ENCODE measurements at places on chromosomes 5 and 9.

GRCh38 chr5:116595498-116595897 is 20.9 kb upstream of the SEMA6A start:
- DNase-seq = no peak

GRCh38 chr9:118209343-118209742 is 505.1 kb downstream of the TLR4 start:
- no peak for DNase-seq

GRCh38 chr5:149860801-149861322 is 83.7 kb downstream of the PDE6A start:
- DNase-seq = peak; percentile 31

- DNase-seq = no peak
These were observed 70.2 kb upstream of the TUT7 start for GRCh38 chr9:86424251-86424891.

GRCh38 chr5:137566780-137567179 is 67.7 kb upstream of the SPOCK1 start:
- no peak for DNase-seq

GRCh38 chr9:108547411-108548135 is 308.2 kb downstream of the ACTL7B start:
- no peak for DNase-seq

DNA sequence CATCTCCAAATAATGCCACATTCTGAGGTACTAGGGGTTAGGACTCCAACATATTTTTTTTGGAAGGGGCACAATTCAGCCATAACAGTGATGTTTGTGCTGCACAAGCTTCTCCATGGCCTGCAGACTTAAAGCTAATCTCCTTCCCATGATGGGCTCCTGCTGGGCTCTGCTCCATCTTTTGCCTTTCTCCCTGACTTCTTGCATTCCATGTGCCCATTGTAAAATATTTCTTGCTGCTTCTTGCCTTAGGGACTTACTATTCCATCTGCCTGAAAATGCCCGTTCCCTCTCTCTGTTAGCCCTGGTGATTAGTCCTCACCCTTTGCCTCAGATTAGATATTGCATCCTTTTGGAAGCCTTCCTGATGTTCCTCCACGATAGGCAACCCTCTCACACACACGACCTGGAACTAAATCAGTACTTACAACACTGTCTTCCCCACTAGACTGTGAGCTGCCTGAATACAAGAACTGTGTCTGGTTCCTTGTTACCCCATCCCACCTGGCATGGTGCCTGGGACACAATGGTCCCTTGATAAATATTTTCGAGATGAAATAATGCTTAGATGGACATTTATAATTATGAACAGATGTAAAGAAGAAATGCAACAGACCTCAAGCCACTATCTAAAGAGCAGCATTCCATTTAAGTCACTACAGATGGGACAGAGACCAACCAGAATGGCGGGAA is 33.5 kb downstream of the OR1J1 start:
- DNase-seq = peak; percentile 90

DNA sequence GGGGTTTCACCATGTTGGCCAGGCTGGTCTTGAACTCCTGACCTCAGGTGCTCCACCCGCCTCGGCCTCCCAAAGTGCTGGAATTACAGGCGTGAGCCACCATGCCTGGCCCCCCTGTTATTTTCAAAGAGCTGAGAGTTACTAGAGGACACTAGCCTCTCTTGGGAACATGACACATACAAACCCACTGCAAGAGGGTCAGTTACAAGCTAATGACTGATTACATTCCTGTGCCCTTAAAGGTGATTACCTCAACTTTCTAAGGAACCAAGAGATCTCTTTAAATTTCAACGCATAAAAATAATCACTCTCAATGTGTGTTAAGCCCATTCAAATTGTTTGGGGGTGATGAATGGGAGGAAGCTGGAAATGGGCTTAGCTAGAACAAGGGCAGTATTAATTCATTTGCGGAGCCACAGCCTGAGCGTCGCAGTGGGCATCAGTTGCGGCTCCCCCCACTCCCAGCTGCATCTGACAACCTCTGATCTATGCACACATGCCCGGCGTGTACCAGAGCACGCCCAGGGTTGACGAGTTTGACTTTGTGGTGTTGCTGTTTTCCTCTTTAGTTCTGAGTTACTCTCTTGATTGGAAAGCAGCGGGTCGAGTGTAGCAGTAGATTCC is 146.9 kb downstream of the GOLPH3 start:
- no peak for DNase-seq

DNA sequence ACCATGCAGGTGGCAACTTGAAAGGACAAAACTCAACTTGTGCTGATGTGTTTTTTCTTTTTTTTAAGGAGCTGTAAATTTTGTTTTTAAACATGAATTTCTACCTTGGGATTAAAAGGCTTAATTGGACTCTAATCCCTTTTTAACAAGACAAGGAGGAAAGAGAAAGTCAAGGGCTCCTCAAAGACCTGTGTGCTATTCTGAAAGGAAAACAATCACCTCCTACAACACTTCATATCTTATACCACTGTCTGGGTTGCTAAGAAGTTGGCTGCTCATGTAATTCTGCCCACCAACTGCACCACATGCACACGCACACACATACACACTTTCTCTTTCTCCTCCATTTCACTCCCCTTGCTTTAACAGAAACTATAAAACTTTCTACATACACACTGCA is 78.6 kb downstream of the SH3RF2 start:
- DNase-seq = no peak

DNA sequence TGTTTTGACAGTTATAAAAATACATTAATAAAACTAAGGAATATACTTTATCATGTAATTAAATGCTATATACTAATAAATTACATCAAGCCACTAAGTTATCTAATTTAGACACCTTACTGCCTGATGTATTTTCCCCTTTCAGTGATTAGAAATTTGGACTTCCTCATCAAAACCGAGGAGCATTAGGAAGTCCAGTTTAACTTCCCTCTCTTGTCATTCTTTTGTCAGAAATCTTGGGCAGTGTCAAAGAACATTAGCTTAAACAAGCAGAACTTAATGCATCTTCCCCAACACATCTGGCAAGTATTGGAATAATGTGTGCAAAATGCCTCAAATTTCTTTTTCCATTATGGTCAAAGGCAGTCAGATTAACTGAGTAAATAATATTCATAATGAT is 81.6 kb downstream of the PLPP1 start:
- DNase-seq = no peak

- DNase-seq = no peak
These were observed 325.6 kb downstream of the TRPM3 start for GRCh38 chr9:70795841-70796240.

GRCh38 chr5:52077941-52078815 is 694.9 kb downstream of the ISL1 start:
- DNase-seq = no peak

DNA sequence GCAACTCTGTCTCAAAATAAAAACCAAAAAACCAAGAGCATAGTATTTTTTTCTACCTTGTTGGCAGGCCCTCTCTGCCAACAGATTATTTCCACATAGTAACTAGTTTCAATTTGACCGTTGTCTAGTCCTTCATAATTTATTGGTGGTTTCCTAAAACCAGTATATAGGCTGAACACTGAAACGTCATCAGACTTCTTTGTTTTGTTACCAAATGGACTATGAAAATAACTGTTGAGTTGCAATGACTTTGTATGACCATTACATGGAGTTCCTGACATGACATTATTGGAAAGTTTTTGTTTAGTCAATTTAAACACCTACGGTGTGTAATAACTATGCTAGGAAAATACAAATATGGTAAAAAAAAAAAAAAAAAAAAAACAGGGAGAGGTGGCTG is 1.7 kb downstream of the AGGF1 start:
- DNase-seq = no peak

DNA sequence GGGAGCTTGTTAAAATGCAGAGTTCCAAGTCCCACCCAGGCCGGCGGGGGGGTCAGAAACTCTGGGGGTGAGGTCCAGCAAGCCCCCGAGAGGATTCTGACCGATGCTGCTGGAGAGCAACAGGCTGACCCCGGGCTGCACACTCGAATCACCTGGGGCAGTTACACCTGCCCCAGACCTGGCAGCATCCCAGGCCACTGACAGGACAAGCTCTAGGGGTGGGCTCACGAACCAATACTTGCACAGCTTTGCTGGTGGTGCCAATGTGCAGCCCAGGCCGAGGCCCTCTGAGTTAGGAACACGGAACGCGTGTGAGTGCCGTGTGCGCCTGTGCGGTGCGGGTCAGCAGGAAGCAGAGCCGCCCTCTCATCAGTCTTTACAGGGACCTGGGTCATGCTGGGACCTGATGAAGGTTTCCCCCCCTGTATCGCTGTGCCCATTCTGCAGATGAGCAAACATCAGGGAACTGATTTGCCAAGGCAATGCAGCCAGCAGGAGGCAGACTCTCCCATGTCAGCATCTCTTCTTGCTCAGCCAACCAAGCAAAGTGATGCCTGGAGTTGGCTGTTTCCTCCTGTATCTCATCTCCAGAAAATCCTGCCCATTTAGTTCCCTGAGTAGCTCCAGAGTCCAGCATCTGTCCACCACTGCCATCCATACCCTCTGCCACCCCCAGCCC is 16.3 kb downstream of the FAM163B start:
- DNase-seq = peak; percentile 23

DNA sequence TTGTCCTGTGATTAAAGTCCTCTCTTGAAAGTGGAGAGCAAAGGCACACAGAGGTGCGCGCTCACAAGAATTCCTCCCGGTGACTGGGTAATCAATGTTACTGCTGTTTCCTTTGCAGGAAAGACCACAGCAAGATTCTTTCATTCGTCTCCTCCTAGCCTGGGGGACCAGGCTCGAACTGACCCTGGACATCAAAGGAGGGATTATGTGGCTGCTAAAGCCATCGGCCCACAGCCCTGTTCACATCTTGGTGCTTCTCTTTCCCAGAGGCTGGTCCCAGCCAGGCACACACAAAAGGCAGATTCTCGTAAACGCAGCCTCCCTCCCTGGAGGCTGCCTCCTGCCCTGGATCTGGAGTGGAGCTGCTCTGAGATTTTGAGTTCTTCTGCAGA is 230.9 kb downstream of the FANCC start:
- no peak for DNase-seq

DNA sequence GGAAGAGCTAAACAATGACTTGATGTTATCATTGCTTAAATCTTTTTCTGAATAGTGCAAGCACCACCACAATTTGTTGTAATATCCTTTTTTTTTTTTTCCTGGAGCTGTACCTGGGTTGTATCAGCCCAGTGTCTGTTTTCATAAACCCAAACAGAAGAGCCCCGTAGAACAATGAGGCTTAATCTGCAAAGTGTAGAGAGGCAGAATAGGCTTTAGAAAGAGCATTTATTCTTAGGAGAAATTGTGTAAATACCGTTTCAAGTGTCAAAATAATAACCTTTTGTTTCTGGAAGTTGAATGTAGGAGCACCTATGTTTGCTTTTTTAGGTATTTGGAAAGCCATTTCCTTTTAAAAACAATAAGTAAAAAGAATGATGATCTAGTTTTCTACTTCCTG is 26.4 kb downstream of the RGS7BP start:
- DNase-seq = no peak

DNA sequence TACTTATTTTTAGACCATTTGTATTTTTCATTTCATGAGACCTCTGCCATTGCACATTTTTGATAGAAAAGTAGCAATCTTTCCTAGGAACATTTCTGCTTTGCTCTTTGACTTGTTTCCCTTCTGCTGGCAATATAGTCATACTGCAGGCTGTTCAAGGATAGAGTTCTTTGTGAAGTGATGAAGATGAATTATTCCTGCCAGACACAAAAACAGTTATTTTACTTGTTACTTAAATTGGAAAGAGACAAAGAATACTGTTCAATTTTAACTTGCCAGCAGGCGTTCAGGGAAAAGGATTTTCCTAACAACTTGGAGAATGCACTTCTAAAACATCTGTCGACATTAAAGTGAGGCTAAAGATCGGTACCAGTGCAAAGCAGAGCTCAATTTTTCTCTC is 251.7 kb upstream of the ACTBL2 start:
- no peak for DNase-seq

DNA sequence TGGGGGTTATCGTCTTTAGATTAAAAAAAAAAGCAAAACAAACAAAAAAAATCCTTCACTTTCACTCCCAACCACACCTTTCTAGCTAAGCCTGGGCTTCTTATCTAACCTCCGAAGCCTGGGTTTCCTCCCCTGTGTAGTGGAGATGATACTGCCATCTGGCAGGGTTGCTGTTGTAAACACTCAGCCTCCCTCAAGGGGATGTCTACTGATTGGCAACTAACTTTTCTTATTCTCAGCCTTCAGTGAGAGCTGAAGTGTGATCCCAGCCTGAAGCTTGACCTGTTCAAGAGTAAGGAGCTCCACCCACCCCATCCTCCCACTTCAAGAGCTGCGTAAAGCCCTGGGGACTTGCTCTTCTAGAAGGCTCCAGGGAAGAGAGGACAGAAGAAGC is 21.5 kb upstream of the WWC1 start:
- peak; percentile 15 for DNase-seq

DNA sequence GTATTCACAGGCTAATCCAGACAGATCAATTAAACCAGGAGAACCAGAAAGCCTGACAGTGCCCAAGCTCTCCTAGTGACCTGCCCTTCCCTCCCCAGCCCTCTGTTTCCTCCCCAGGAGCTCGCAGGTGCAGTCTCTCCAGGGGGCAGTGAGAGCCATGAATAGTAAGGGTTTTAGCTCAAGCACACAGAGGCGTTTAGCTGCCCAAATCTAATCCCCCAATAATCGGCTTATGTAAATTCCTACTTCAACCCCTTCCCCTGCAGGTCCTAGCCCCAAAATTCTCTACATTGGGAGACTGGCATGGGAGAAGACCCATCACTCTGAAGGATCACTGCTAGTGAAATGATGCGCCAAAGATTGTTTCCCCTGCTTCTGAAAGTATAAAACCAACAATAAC is 10.5 kb upstream of the TAL2 start:
- no peak for DNase-seq

GRCh38 chr5:59503220-59503619 is 390.3 kb downstream of the PDE4D start:
- no peak for DNase-seq

DNA sequence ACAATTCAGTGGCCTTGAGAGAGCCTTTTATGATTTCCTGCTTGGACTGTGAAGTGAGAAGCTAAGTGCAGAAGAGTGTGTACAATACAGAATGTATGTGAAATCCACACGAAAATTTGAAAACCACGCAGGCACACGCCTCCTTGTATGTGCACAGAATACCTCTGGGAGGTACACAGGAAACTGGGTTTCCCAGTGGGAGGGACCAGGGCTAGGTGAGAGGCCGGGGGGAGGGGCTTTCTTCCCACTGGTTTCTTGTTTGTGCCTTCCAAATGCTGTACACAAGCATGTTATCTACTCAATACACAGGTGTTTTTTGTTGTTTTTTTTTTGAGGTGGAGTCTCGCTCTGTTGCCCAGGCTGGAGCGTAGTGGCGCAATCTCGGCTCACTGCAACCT is 16.1 kb downstream of the C9orf50 start:
- no peak for DNase-seq

DNA sequence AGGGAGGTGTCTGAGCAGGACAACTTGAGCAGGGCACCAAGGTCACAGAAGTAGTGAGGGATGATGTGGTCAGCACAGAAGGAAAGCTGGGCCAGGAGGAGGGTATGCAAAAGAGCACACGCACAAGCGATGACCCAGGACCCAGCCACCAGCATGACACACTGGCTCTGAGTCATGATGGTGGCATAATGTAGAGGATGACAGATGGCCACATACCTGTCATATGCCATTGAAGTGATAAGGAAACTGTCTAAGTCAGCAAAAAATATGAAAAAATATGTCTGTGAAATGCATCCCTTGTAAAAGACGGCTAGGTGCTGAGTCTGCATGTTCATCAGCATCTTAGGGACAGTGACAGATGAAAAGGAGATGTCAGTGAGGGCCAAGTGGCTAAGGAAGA is 380 bp downstream of the OR1J1 start:
- DNase-seq = no peak

GRCh38 chr5:34474573-34475021 is 181.5 kb upstream of the RAI14 start:
- DNase-seq = peak; percentile 65

GRCh38 chr5:145587710-145588109 is 247.4 kb downstream of the PRELID2 start:
- peak; percentile 97 for DNase-seq
